Stimulated activated CD4-positive, alpha-beta T cell treated with anti-CD3 and anti-CD28 coated beads, Interleukin-1b, Interleukin-23, amount 100 ng/mL, for 48 hours (primary cell): ENCODE measurements at places on chromosomes 3 and 15.

GRCh38 chr3:28244491-28244890 lies 3.1 kb downstream of the CMC1 start:
- DNase-seq = no peak

DNA sequence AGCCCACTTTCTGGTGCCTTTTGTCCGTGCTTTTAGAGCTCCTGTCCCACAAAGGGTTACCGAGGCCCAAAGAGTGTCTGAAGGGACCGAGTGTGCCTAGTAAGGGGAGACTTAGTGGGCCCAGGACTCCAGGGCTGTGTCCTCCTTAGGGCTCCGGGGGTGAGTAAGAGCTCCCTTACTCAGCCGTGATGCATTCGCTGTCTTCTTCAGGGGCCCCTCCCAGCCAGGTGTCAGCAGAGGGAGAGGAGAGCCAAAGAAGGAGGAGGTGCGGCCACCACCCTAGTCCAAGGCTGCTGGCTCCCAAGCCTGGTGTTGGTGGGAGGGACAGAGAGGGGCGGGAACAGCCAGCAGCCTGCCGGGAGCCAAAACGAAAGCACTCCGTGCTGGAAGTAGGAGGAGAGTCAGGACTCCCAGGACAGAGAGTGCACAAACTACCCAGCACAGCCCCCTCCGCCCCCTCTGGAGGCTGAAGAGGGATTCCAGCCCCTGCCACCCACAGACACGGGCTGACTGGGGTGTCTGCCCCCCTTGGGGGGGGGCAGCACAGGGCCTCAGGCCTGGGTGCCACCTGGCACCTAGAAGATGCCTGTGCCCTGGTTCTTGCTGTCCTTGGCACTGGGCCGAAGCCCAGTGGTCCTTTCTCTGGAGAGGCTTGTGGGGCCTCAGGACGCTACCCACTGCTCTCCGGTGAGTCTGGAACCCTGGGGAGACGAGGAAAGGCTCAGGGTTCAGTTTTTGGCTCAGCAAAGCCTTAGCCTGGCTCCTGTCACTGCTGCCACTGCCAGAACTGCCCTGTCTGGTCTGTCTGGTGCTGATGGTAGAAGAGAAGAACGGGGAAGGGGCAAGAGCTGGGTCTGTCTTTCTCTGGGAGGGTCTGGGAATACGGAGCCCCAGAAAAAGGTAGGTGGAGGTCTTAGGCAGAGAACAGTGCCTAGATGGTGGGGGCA lies at the start of gene IL17RC:
Gene IL17RC (plus strand): TSS at position 365 of the 947 bp plus-strand sequence. CDS start 218 bp downstream, at position 583.
- peak; percentile 60 for DNase-seq

DNA sequence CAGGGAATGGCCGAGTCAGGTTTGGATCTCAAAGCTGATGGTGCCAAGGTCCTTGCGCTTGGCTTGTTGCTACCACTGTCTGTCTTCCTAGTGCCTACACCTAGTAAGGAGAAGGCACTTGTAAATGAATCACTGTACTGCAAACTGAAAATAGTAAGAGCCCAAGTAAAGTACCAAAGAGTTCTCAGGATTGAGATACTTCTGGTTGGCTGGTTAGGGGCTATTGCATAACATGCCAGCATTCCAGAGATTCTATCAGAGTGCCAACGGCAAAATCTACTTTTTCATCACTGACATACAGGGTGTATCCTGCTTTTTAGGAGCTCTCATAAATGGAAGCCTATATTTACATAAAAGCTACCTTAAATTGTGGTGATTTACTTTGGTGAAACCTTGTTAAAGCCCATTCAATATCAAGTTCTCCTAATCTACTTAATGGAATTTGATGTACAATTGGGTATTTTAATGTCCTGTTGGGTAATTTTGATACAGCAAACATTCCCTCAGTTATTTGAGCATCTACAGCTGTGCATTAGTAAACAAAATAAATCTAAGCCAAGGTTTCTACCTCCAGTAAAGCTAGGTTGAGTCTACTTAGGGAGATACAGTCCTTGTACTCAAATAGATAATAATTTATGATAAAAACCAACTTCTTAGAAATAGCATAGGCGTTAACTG lies 30.7 kb upstream of the CHD2 start:
- DNase-seq = no peak

DNA sequence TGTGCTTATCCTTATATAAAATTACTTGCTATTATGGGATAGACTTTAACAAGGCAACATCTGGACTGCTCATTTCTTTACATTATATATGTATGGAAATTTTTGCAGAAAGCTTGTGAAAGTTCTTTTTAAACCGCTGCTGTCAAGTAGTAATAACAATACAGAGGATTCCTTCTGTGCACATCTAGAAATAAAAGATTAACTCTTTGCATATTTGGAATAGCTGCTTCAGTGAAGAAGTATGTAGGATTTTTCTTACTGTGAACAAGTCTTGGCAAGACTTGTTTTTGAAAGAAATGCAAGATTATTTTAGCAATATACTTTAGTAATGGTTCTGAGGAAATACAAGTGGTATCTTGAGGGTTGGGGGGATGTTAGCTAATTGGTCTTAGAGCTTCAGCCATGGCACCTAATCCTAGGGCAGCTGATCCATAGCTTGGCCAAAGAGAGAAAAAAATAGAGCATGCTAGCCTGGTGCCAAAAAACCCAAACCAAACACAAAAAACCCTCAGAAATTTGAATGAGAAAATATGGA lies 4.3 kb downstream of the PRKCI start:
- DNase-seq = no peak

DNA sequence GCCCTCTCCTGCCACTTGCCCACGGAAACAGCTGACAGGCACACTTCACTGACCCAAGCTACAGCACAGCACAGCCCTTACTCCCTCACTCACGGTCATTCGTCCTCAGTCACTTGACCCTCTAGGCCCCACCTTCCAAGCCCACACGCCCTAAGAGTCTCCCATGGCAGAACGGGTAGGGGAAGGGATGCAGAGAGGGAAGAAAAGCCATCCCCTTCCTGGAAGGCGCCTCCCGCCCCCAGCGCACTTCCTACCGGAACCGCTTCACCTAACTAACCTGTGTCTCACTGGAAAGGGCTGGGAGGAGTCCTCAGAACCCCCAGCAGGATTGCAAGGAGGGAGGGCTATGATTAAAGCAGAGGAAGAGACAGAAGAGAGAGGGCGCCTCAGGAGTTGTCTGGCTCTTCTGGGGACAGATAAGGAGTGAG lies 22.9 kb downstream of the EPHB3 start:
- DNase-seq = no peak

- DNase-seq = peak; percentile 70
Measured at GRCh38 chr15:78103406-78104118, 11.2 kb downstream of the SH2D7 start.

DNA sequence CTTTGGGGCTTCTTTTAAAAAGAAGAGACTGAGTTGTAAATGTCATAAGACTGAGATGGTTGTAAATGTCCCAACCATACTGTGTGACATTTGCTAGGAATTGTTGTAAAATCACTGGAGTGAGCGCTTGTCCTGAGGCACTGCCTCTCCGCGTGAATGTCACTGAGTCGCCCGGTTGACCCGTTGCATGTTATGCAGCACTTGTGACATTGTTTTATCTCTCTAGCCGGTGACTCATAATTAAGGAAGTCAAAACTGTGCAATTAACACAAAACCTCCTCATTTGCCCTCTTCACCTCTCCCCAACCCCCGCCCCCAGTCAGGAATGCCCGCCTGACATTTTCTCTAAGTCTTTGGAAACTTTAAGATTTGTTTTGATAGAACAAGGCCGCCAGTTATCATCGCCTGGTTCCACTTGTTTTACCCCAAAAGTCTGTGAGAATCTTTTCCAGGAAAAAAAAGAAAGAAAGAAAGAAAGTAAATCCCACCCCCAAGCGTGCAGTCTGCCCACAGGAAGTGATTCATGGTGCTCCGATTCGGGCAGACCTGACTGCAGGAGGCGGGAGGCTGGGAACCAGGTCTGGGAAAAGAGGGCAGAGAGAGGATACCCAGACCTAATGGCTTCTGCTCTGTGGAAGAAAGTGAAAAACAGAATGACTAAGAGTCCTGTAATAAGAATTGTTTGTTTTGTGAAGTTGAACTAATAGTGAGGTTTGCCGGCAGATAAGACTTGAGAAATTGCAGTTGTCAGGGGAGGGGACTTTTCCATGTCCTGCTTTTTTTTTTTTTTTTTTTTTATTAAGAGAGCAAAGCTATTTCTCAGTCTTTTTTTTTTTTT lies 84.8 kb downstream of the SMAD3 start:
- peak; percentile 32 for DNase-seq

GRCh38 chr3:35592589-35593295 lies 46.6 kb upstream of the ARPP21 start:
- no peak for DNase-seq

DNA sequence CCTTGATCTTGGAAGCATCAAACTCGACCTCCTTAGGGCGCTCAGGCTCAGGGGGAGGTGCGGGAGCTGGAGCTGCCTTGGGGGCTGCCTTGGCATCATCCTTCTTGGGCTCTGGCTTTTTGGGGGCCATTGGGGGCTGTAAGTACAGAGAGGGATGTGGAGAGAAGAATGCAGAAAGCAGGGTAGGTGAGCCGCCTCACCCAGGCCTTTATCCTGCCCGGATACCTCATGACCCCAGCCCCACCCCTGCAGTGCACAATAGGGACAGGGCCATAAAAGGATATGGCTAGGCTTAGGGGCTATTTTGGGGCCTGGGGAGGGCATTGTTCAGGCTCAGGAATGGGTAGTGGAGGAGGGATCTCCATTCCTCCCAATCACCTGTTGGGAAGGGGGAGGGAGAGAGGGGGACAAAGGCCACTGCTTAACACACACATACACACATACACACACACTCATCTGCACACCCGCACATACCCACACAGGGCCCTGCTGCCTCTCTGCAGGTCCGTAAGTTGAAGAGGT lies at the start of gene MYL3:
Gene MYL3 (minus strand): TSS at position 184 of the 522 bp plus-strand sequence. CDS start 54 bp downstream, at position 130.
- no peak for DNase-seq

- no peak for DNase-seq
Measured at GRCh38 chr15:37099319-37100108, 835 bp downstream of the MEIS2 start.

- no peak for DNase-seq
Measured at GRCh38 chr15:29072444-29072843, 186.7 kb downstream of the APBA2 start.
